ENCODE measurements at places on chromosomes 2 and 18.
A peak's percentile ranks its signal among the peaks of the same experiment; 100 is the strongest.

- DNase-seq = no peak
These were observed 443.2 kb downstream of the ARHGAP15 start for GRCh38 chr2:143572421-143572820.

- no peak for DNase-seq
These were observed 7.7 kb upstream of the CDC42EP3 start for GRCh38 chr2:37679072-37679695.

- no peak for DNase-seq
These were observed 30.1 kb downstream of the INO80C start for GRCh38 chr18:35467624-35468016.

DNA sequence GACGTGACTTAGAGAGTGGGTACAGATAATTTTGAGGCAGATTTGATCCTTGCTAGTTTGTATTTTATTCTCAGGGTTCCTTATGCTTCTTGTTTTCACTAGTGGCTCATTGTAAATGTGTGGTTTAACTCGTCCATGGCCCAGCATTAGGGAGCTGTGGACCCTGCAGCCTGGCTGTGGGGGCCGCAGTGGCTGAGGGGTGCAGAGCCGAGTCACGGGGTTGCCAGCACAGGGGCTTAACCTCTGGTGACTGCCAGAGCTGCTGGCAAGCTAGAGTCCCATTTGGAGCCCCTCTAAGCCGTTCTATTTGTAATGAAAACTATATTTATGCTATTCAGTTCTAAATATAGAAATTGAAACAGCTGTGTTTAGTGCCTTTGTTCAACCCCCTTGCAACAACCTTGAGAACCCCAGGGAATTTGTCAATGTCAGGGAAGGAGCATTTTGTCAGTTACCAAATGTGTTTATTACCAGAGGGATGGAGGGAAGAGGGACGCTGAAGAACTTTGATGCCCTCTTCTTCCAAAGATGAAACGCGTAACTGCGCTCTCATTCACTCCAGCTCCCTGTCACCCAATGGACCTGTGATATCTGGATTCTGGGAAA is 269.9 kb downstream of the MYT1L start:
- DNase-seq = no peak

DNA sequence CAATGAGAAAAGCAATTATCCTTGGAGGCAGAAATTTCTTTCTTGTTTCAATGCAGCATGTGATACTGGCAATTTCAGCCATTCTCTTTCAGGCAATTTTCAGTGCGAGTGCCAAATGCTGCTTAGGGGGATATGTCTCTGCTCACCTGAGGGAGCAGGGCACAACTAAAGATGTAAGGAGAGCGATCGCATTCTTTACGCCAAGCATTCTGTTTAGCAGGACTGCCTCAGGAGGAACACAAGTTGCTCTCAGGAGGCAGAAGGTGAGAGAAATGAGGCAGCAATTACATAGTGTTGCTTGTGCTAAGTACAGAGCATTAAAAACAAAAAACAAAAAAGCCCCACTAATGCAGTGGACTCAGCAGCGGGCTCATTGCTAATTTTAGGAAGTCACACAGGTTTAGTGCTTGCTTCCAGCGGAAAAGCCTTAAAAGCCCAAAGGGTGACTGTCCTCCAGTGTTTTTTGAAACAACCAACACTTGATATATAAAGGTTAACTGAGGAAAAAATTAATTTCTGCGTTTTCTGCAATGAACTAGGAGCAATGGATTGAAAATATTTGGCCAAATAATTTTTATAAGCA is 116.9 kb downstream of the METTL8 start:
- DNase-seq = no peak

DNA sequence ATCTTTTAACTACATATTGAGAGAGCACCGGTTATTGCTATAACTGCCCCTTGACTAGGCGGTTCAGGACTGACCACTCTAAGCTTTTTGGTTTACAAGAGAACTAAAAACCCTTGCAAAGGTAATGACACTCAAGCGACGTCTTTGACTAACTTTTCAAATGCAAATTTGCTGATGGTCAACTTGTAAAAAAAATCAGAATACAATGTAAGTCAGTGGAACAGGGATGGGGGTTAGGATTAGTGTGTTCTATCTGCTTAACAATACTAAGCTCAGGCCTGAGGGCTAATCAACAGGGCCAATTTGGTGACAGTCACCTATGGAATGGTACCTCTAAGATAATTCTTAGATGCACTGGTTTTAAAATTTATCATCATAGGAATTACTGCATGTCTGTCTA is 57.1 kb downstream of the ZAP70 start:
- DNase-seq = no peak

DNA sequence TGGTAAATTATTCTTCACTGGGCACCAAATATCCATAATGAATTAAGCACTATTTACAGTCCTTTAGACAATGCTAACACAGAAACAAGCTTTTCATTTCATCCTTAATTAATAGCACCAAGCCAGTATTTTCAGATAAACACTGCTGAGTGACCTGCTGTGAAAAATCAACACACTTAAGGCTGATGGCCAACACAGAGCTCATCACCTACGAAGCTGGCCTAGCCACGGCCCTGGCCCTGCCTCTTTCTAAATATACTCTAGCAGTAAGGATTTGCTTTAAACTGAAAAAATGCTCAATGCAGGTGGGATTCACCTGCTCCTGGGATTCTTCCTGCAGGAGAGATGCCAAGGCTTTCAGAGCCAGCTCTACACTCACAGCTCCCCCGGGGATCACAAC is 18.4 kb downstream of the CYB5A start:
- no peak for DNase-seq

DNA sequence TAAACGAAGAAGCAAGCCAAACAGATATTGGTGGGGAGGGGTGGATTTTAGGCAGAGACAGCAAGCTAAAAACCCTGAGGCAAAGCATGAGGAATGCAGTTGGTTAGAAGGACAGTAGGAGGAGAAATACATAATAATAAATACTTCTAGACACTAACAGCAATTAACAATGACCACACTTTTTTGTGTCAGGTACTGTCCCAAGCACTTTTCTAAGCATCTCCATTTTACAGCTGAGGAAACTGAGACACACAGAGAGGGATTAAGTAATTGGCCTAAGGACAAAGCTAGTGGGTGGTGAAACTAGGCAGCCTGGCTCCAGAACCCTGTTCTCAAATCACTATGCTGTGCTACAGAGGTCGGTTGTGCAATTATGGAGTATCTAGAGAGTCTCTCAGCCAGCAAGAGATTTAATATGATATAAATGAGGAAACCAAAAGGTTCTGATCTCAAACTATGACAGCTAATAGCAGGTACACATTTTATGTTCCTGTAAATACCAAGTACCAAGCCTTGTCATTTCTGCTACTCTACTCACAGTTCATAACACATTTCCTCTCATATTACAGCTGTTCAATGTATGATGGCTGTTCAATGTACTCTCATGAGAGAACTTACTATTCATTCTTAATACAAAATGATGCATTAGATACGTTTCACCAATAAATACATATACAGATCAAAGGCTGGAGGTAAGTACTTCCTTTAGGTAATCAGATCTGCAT is 5.3 kb downstream of the MAP4K3 start:
- no peak for DNase-seq

DNA sequence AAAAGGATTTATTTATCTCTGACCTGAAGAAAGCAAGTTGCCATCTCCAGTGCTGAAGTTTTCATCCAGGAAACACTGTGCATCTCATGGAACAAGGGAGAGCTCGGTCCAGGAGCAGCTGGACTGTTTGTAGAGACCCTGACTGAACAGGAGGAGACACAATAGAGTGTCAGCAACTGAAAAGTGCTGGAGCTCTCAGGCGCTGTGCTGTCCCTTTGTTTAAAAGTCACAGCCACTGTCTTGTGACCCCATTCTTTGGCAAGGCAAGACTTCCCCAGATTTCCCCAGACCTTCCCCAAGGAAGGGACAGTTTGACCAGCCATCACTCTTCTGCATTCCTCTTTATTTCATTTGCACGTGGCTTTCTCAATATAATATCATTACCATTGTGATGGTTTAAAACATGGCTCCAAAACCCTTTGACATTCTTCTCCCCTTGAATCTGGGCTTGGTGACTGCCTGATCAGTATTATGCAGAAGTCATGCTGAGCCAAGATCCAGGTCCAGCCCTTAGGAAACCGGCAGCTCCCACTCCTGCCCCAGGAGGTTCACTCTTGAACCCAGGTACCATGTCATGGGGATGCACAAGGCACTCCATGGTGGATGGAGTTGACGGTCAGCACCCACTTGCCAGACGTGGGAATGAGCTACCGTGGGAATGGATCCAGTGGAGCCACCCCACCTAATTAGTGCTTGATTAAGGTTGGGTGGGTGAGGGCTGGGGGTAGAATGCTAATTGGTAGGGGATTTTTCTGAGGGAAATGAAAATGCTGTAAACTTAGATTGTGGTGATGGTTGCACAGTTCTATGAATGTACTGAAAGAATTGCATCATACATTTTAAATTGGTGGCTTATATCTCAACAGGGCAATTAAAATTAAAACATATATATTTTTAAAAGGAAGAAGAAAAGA is 497.9 kb upstream of the RAB6C start:
- DNase-seq = no peak

DNA sequence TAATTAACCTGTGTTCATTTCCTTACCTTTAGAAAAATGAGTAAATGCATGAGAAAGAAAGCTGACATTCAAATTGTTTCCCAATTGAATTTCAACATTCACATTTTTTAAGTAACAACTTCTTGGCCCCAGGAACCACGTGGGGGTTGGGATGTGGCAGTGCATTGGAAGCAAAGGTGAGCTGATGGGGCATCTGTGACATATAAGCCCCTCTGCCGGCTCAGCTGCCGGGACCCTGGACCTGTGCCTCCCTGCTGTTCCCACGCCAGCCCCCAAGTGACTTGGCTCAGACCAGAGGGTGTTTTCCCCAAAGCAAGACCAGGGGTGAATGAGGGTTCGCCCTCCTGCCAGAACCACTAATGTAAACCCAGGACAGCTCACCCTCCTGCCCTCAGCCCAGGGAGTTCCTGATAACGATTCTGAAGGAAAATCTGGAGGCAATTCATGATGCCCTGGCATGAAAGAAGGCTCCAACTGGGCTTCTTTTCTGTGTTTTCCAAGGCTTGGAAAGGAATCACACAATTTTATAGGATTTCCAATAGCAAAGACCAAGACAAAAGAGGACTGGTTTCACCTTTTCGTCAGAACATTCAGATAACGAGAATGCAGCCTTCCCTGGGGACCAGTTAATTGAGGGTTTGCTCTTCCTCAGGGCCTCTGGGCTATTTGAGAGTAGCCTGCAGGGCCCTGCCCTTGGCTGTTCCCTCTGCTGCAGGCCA is 193.2 kb upstream of the TWIST2 start:
- peak; percentile 34 for DNase-seq

DNA sequence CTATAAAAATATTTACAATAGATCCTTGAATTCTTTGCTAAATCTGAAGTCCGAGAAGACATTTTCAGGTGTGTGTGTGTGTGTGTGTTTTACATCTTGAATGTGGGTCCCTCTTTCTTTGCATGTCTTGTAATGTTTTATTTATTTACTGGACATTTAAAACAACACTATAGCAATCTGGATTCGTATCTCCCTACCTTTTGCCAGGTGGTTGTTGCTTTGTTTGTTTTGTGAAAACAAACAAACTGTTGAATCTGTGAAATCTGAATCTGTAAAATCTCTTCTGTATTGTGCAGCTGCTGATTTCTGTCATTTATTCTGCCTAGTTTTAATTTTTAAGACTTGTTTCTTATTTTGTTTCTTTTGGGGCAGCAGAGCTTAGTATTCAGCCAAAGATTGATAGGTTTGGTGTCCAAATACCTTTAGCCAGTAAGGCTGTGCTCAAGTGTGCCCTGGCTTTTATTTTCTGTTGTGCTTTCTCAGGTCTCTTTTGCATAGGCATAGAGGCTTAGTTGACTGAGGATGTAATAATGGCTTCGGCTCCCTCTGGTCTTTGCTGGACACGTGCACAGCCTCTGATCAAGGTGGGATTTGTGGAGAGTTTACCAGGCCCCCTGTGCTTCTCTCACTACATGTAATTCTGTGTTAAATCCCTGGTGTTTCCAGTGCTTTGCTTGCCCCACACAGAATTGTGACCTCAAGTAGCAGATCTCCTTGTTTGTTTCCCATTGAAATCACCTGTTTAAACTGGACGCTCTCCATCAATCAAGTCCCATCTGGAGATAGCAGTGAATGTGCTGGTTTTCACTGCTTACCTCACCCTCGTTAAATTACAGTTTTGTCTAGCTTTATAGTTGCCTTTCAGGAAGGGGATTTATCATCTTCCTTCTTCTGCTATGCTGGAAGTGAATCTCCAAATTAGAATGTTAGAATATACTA is 71.1 kb downstream of the BIRC6 start:
- no peak for DNase-seq

DNA sequence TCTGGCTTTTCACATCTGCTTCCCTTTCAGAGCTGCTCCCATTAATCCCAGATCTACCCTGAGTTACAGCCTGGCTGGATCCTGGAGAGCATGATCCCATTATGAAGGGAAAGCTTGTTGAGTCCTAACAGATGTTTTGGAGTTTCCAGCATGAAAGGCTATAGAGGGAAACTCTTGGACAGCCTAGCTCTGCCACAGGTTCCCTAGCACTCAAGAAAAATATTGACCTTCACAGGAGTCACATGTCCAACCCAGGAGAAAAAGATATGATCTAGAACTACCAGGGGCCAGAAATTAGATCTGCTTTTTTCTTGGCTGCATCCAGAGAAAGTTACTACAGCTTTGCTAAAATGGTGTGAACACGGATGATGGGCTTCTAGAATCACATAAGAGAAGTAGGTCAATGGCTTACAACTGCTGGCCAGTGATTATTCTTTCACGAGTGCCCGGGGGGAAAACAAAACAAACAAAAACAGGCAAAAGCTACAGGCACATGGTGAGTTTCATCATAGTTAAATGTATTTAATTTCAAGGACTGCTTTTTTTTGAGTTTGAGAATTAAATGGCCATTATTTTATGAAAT is 15.9 kb downstream of the CCDC93 start:
- DNase-seq = no peak

- DNase-seq = no peak
These were observed 425.0 kb upstream of the ID2 start for GRCh38 chr2:8256905-8257304.

DNA sequence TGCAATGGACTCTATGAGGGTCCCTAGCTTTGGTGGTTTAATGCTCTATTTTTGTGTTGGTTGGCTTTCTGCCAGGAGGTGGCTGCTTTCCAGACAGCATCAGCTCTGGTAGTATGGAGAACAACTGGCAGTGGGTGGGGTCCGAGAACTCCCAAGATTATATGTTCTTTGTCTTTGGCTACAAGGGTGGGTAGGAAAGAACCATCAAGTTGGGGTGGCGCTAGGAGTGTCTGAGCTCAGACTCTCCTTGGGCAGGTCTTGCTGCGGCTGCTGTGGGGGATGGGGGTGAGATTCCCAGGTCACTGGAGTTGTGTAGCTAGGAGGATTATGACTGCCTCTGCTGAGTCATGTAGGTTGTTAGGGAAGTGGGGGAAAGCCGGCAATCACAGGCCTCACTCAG is 976.1 kb upstream of the GYPC start:
- no peak for DNase-seq

DNA sequence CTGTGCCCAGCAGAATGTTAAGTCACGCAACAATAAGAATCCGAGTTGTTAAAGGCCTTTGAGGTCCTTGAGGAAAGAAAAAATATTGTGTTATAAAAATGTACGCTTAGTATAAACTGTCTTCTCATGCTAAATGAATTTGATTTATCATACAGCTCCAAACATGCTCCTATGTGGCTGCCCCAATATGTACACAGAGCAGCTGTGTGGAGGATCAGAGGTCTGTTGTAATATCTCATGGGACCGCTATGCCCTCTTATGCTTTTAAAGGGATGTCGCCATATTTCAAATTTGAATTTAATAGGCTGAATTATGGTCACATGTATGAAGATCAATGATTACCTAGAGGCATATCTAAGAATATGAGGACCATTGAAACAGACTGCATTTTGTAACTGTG is 90.2 kb downstream of the SLC5A7 start:
- DNase-seq = no peak

- no peak for DNase-seq
These were observed 299.7 kb downstream of the CDCA7 start for GRCh38 chr2:173654161-173654895.
